ENCODE measurements at places on chromosomes 2 and 18.
A peak's percentile ranks its signal among the peaks of the same experiment; 100 is the strongest.

DNA sequence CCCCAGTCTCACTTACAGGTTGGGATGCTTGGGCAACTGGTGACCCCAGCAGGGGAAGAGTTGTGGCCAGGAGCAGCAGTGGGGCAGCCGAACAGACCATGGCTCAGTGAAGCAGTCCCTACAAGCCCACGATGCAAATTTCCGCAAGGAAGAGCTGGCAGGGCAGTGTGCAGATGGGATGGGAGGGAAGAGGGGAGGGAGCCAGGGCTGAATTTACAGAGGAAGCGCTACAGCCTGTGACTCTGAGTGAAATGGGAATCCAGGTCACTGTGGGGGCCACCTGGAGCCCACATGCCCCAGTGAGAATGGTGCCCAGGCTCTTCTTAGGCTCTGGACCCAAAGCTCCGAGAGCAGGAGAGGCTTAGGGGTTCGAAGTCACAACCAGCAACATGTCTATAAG, 27.0 kb upstream of the SELENOI start:
- no peak for DNase-seq
- H3K4me3 ChIP-seq: no peak overlapping the region
- H3K27me3 ChIP-seq: no peaks in the 10 kb centered on the region
- no peaks in the 10 kb centered on the region for H3K36me3 ChIP-seq
- no peak overlapping the region for H3K27ac ChIP-seq
- no peaks in the 10 kb centered on the region for H3K4me1 ChIP-seq

GRCh38 chr2:4972472-4972871, 719.7 kb upstream of the SOX11 start:
- no peak overlapping the region for H3K27ac ChIP-seq
- H3K4me3 ChIP-seq: no peak overlapping the region
- H3K36me3 ChIP-seq: no peaks in the 10 kb centered on the region
- H3K27me3 ChIP-seq: no peaks in the 10 kb centered on the region
- no peak for DNase-seq

DNA sequence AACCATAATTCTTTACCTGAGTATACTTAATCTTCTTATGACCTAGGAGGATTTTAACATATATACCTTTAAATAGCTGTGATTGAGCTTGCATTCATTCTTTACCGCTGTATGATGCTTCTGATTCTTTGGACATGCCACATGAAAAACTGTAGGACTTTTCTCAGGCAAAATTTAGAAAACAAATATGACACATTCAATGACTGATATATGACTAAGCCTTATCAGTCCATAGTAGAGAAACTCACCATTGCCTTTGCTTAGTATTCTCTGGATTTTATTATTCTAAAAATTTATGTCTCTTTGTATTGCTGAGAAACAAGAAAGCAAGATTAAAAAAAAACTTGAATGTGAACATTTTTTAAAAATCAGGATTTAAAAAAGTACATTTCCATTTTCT, 3.7 kb downstream of the FAM171B start:
- no peaks in the 10 kb centered on the region for H3K4me1 ChIP-seq
- H3K27me3 ChIP-seq: no peaks in the 10 kb centered on the region
- no peak overlapping the region for H3K4me3 ChIP-seq
- no peak for DNase-seq
- H3K36me3 ChIP-seq: no peaks in the 10 kb centered on the region

DNA sequence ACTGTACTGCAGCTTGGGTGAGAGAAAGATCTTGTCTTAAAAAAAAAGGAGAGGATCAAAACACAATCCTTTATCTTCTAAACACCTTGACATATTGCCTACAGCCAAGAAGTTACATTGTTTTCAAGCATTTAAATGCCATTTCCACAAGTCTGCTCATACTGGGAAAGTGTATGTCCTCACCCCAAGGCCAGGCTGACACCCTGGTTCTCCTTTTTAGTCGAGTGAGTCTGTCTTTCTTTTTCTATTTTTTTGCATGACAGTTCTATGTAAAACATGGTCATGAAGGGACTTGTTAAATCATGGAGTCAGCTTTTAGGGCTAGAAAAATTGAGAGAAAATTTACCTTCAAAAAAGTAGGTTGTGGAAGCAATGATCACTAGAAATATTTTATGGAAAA, 233.3 kb downstream of the FAM210A start:
- H3K36me3 ChIP-seq: no peaks in the 10 kb centered on the region
- no peaks in the 10 kb centered on the region for H3K27me3 ChIP-seq

DNA sequence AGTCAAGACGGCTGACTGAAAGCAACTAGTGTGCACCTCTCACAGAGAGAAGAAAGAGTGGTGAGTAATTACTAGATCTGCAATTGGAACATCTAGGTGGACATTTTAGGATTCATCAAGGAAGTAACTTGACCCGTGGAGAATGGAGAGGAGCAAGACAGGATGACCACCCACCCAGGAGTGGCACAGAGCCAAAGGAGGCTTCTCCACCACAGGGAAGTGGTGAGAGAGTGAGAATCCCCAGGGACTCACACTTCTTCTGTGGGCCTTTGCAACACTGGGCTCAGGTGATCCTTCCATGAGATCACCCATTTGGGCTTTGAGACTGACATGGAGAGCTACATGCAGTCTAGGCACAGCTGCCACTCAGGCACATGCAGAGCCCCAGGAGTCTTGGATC, 132.8 kb upstream of the GALNT5 start:
- DNase-seq: no peak
- H3K27ac ChIP-seq: no peak overlapping the region
- no peak overlapping the region for H3K4me3 ChIP-seq
- H3K36me3 ChIP-seq: no peaks in the 10 kb centered on the region
- H3K4me1 ChIP-seq: no peaks in the 10 kb centered on the region

DNA sequence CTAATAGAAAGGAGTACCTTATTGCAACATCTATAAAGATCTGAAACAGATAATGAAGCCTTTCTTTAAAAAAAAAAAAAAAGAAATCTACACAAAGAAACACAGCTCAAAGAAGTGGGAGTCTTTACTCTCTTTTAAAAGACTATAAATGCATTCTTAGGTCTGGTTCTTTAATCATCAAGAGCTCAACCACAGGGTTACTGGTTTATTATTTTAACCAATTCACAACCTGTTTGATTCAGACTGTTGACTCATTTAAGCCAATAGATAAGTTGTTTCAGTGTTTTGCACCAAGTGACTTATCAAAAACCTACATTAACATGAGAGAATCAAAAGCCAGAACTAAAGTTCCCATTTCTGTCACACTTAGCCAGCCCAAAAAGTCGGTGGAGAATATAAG, 93.1 kb downstream of the TCF4 start:
- no peak overlapping the region for H3K27ac ChIP-seq
- no peaks in the 10 kb centered on the region for H3K36me3 ChIP-seq
- no peaks in the 10 kb centered on the region for H3K4me1 ChIP-seq
- no peak for DNase-seq

- H3K4me3 ChIP-seq: no peak overlapping the region
- no peak overlapping the region for H3K27ac ChIP-seq
- peak; percentile 32 for DNase-seq
- H3K36me3 ChIP-seq: no peaks in the 10 kb centered on the region
These were observed 339.7 kb upstream of the SLC14A2 start for GRCh38 chr18:45275367-45276113.

- H3K27me3 ChIP-seq: no peaks in the 10 kb centered on the region
- H3K27ac ChIP-seq: no peak overlapping the region
- DNase-seq: no peak
- peaks cover 10% of the 10 kb centered on the region for H3K4me1 ChIP-seq
These were observed 46.0 kb downstream of the MRPS5 start for GRCh38 chr2:95075440-95076132.

GRCh38 chr2:215507136-215507535, 71.3 kb upstream of the FN1 start:
- no peaks in the 10 kb centered on the region for H3K4me1 ChIP-seq
- H3K4me3 ChIP-seq: no peak overlapping the region
- DNase-seq: no peak
- no peaks in the 10 kb centered on the region for H3K36me3 ChIP-seq

GRCh38 chr2:67446491-67446911, 49.4 kb downstream of the ETAA1 start:
- H3K4me3 ChIP-seq: no peak overlapping the region
- no peak overlapping the region for H3K27ac ChIP-seq
- no peaks in the 10 kb centered on the region for H3K27me3 ChIP-seq
- no peaks in the 10 kb centered on the region for H3K4me1 ChIP-seq
- no peak for DNase-seq

GRCh38 chr2:184178229-184178628, 420.1 kb upstream of the ZNF804A start:
- H3K4me3 ChIP-seq: no peak overlapping the region
- no peaks in the 10 kb centered on the region for H3K27me3 ChIP-seq
- no peaks in the 10 kb centered on the region for H3K4me1 ChIP-seq
- no peak for DNase-seq

DNA sequence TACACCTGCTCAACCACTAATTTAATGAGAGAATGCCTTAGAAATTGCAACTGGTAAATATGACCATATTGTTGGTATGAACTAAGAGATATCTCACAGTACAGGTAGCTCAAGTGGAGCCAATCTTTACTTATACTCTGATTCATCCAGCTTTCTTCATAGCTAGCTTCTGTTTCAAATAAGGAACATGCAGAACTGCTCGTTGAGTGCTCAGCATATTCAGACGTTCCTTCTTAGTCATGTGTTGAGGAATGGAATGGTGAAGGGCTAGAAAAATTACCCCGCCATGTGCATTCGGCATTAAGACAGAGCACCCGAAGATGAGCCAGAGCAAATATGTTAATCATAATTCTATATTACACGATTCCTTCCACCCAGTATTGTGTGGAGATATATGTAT, 144.0 kb upstream of the VRK2 start:
- H3K4me3 ChIP-seq: no peak overlapping the region
- DNase-seq: no peak
- no peaks in the 10 kb centered on the region for H3K36me3 ChIP-seq
- H3K27ac ChIP-seq: no peak overlapping the region

DNA sequence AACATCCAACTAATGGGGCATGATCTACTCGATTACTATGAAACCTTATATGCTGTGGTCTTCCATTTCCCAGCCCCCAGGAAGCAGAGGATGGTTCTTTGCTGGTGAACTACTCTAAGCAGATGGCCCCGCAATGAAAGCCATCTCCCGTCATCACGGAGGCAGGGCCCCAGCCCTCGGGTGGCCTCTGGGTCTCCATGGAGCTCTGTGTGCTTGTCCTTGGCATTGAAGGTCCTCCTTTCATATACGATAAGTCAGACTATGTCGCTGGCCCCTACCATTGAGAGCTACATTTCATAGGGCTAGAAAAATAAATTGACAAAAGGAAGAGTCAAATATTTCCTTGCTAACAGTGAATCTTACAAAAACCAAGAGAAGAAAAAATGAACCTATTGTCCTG, 416.8 kb downstream of the CMPK2 start:
- no peak overlapping the region for H3K4me3 ChIP-seq
- no peaks in the 10 kb centered on the region for H3K27me3 ChIP-seq
- H3K27ac ChIP-seq: no peak overlapping the region

DNA sequence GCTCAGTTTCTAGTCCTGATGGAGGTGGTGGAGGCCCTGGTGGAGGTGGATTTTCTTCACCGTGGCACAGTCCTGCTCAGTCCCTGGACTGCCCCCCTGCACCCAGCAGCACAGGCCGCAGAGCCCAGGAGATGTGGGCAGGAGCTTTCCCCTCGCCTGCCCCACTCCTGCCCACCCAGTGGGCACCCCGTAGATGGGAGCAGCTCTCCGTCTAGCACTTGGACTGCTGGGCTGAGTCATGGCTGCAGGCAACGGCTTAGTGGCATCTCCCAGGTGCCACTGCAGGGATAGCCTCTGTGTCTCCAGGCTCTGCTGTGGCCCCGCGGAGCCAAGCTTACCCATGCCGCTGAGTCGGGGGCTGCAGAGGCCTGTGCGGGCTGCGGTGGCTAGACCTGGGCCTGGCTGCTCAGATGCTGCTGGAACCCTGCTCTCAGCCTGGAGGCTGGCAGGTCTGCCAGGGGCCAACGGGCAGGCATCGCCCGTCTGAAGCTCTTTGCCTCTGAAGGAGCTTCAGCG, 92.3 kb upstream of the CTDP1 start:
- H3K36me3 ChIP-seq: no peaks in the 10 kb centered on the region
- peaks cover 41% of the 10 kb centered on the region for H3K4me1 ChIP-seq
- peak; percentile 8 for DNase-seq
- H3K27me3 ChIP-seq: no peaks in the 10 kb centered on the region
- peak overlapping the region; percentile 64 for H3K27ac ChIP-seq

- no peak overlapping the region for H3K27ac ChIP-seq
- H3K36me3 ChIP-seq: no peaks in the 10 kb centered on the region
- no peaks in the 10 kb centered on the region for H3K27me3 ChIP-seq
- DNase-seq: no peak
- H3K4me3 ChIP-seq: no peak overlapping the region
- no peaks in the 10 kb centered on the region for H3K4me1 ChIP-seq
These were observed 239.3 kb upstream of the SP5 start for GRCh38 chr2:170475878-170476277.

DNA sequence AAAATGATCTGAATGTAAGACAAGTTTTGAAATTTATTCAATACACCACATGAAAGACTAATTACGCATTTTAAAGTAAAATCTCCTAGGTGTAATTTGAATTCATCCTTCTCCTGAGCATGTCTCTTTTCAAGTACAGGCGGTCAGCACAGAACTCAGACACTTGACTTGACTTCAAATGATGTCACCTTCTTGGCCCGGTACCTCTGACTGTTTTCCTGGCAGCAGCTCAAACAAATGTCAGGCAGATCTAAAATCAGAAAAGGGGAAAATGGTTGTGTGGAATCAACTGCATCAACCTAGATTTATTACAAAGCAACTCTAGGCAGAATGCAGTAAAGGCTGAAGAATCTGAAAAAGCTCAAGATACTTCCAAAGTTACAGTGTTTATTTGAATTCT, 11.4 kb upstream of the PROKR1 start:
- no peaks in the 10 kb centered on the region for H3K27me3 ChIP-seq
- no peaks in the 10 kb centered on the region for H3K36me3 ChIP-seq
- H3K4me1 ChIP-seq: no peaks in the 10 kb centered on the region
- H3K27ac ChIP-seq: no peak overlapping the region
- no peak for DNase-seq
- no peak overlapping the region for H3K4me3 ChIP-seq

DNA sequence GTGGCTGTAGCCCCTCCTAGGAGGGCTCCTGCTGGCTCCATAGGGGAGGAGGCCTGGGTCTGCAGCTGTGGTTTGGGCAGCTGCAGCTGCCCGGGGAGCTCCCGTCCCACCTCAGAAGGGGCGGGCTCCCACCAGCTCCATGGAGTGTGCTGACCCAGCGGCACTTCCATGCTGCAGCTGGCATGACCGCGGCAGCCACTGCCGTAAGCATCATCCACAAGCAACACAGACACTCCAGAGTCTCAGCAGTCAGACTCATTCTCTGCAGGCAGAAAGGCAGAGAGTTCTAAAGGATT, 660.1 kb upstream of the RAB6C start:
- no peaks in the 10 kb centered on the region for H3K36me3 ChIP-seq
- H3K27me3 ChIP-seq: no peaks in the 10 kb centered on the region
- H3K4me1 ChIP-seq: no peaks in the 10 kb centered on the region
- no peak overlapping the region for H3K4me3 ChIP-seq
- no peak overlapping the region for H3K27ac ChIP-seq

GRCh38 chr2:152577579-152577978, 139.7 kb downstream of the PRPF40A start:
- H3K27ac ChIP-seq: no peak overlapping the region
- H3K27me3 ChIP-seq: no peaks in the 10 kb centered on the region
- H3K4me1 ChIP-seq: peaks cover 30% of the 10 kb centered on the region
- no peaks in the 10 kb centered on the region for H3K36me3 ChIP-seq
- DNase-seq: no peak
- no peak overlapping the region for H3K4me3 ChIP-seq

Data from tibial nerve (tissue), 4 donors.